PC-3 (cell line): ENCODE measurements at places on chromosomes 3 and 15. TPM values are rescaled to one million over a fixed set of nuclear protein-coding genes. Genes with fewer than 3 reads are reported as not detected.
A peak's percentile ranks its signal among the peaks of the same experiment; 100 is the strongest.

Gene AADACL2
- not detected in 2 replicates for total RNA-seq

Gene UBL7
- total RNA-seq = 46.1 and 57.1 TPM in 2 replicates

- DNase-seq = peak; percentile 51
Measured at GRCh38 chr3:30631243-30631904, 25.0 kb downstream of the TGFBR2 start.

- no peak for DNase-seq
Measured at GRCh38 chr3:55607175-55607574, 120.1 kb upstream of the WNT5A start.

GRCh38 chr3:136938334-136938733, 19.4 kb upstream of the IL20RB start:
- peak; percentile 23 for DNase-seq

DNA sequence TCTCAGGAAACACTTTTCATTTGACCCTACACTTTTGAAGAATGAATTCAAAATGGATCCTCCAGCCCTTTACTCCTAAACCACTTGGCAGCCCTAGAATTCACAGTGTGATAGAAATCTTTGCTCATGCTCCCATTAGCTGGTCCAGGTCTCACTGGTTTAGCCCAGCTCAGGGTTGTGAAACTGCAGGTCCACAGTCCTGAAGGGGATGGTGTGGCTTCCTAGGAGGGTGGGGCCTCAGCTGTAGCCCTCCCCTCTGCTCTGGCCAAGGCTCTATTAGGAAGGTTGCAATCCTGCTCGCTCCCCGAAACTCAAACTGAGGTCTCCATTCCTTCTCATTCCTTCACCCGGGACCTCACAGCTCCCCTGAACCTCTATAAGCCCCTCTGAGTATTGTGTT, 21.6 kb upstream of the TICRR start:
- no peak for DNase-seq

DNA sequence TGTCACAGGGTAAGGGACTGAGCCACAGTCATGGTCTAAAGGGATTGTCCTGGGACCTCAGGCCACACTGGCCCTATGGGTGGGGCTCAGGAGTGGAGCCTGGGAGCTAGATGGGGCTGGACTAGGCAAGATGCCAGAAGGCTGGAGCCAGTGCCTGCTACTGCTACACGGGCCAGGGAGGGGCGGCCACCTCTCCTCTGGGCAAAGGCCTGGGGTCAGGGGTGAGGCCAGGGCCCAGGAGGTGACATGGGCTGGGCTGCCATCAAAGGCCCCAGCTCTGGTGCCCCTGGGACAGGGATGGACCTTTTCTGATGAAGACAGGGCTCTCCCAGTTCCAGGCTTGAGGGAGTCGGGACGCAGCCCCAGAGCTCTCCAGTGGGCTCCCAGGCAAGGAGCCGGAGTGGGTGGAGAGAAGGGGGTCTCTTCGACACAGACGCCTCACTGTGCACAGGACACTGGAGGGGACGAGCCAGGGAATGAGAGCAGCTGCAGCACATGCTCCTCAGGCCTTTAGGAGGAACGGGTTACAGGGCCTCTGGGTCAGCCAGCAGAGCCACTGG, 62.1 kb upstream of the IQSEC1 start:
- no peak for DNase-seq

GRCh38 chr3:45572755-45573154, 21.8 kb upstream of the LIMD1 start:
- DNase-seq = no peak

- DNase-seq = no peak
Measured at GRCh38 chr3:131922356-131922755, 112.5 kb downstream of the CPNE4 start.

- no peak for DNase-seq
Measured at GRCh38 chr15:29776859-29777258, 45.4 kb downstream of the TJP1 start.

DNA sequence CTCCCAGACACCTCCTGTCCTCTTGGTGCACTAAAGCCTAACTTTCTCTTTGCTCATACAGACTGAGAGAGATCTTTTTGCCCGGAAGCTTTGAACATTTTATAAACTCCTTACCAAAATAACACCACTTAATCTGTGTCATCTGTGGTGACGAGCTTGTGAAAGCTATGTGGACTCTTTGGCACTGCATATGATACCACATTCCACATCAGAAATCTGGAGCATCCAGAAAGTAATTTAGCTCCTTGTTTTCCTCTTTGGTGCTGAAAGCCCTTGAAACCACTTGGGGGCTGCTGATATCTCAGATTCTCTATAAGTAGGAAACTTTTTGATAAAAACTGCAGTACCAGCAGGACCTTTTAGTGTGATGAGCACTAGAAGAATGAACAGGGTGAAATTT, 128.3 kb downstream of the ALCAM start:
- DNase-seq = no peak
